Esophagus mucosa (tissue), 1 donor: ENCODE measurements at places on chromosomes 7 and 10.

GRCh38 chr7:97685952-97686351, 45.9 kb upstream of the TAC1 start:
- ATAC-seq, result no peak

DNA sequence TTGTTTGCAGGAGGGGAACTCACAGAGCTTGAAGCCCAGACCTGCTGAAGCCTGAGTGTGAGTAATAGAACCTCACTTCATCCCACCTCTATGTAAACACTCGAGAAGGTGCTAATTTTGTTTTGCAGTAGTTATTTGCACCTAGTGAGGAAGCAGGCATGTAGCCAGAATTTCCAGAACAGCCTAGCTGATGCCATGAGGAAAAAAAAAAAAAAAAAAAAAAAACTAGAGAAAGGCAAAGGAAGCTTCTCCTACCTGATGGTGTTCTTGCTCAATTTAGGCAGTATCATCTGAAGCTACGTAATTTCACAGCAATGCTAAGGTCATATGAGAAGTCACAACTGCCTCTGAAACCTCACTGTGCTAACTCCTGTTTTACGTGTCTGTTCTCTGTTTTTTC, 13.6 kb upstream of the GPR37 start:
- peak; percentile 42 for ATAC-seq

DNA sequence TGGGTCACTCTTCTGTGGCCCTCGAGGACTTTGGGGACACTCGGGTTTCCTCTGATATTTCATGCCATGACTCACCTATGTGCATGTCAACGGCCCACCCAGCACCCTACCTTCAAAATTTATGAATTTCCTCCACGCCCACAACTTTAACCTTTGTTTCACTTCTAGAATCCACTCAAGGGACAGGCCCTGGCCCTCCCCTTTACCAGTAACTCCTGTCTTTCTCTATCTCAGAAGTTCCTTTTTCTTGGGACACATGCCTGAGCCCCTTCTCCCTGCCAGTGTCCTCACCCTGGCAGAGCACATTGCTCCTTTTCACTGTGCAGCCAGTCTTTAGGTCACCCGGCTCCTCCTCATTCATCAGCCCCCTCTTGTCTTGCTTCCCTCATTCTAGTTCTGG, 282.5 kb upstream of the KLF6 start:
- peak; percentile 64 for ATAC-seq

GRCh38 chr7:99191869-99192596, 15.9 kb downstream of the KPNA7 start:
- ATAC-seq, result no peak

- no peak for ATAC-seq
Observed at GRCh38 chr10:120580918-120581895, 124.2 kb downstream of the PLPP4 start.

DNA sequence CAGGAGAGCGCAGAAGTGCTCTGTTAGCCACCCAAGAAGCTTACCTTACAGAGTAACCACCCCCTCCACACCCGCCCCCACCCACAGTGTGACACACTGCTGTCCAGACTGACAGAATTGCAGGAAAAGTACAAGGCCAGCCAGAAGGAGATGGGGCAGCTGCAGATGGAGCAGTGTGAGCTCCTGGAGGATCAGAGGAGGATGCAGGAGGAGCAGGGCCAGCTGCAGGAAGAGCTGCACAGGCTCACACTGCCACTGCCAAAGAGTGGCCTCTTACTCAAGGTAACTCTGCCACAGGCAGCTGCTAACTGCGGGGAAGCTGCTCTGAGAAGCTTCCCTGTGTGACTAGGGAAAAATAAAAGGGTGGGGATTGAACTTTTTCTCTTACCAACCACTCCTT, 17.6 kb downstream of the CCDC136 start:
- ATAC-seq, result no peak

DNA sequence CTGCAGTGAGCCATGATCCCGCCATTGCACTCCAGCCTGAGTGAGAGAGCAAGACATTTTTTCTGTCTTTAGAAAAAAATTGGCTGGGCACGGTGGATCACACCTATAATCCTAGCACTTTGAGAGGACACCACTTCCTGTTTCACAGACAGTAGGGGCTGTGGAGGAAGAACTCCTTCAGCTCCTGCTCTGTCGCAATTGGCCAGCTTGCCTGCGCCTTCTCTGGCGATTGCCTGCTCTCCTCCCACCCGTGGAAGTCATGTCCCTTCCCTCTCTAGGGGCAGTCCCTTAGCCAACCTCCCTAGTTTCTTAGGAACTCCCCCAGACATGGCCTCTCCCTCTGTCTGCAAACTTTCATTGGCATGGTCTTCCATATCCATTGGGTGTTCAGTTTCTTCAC, 8.7 kb downstream of the PDSS1 start:
- no peak for ATAC-seq

DNA sequence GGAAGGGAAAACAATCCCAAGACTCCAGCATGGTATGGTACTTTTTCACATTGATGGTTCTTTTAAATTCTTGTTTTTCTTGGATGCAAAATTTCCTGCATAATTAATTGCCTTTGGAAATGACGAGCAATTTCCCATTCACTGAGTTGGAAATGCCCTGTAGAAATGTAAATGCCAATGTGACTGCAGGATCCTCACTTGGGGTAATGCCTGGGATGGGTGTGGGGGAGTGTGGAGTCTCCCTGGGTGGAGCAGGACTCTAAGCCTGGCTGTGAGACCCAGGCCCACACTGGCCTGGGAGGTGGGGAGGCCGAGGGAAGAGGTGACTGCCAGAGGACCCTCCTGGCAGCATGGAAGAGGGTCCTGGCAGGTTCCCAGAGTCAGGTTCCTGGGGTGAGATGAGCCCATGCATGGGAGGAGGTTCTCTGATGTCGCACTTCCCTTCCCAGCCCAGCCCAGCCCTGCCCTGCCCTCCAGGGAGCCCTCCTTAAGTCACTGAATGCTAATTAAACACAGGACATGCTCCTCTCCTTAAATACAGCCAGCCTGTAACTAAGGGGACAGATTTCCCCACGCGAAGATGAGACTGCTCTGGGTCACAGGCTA, 157.9 kb downstream of the GFRA1 start:
- no peak for ATAC-seq

- no peak for ATAC-seq
Observed at GRCh38 chr10:62306663-62307062, 38.0 kb upstream of the RTKN2 start.

- peak; percentile 64 for ATAC-seq
Observed at GRCh38 chr10:11782793-11783557, 40.2 kb upstream of the PROSER2 start.

- ATAC-seq, result no peak
Observed at GRCh38 chr7:155660758-155661093, 16.3 kb downstream of the RBM33 start.

GRCh38 chr10:59880019-59880717, 26.2 kb downstream of the CCDC6 start:
- no peak for ATAC-seq

DNA sequence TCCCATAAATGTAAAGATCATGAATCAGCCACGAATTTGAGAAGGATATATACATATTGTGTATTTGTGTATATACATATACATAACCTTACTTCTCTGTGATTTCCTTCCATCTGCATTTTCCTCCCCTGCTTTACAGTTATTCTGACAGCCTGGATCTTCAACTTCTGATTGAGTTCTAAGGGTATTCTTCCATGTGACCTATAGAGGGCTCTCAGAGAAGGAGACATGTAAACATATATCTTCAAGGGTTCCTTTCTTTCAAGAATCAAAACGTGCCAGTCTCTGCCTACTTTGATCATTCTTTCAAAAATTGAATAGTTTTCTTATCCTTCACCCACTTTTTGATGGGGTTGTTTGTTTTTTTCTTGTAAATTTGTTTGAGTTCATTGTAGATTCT, 453.7 kb upstream of the POT1 start:
- no peak for ATAC-seq

- no peak for ATAC-seq
Observed at GRCh38 chr7:87075671-87076404, 16.4 kb upstream of the ELAPOR2 start.

DNA sequence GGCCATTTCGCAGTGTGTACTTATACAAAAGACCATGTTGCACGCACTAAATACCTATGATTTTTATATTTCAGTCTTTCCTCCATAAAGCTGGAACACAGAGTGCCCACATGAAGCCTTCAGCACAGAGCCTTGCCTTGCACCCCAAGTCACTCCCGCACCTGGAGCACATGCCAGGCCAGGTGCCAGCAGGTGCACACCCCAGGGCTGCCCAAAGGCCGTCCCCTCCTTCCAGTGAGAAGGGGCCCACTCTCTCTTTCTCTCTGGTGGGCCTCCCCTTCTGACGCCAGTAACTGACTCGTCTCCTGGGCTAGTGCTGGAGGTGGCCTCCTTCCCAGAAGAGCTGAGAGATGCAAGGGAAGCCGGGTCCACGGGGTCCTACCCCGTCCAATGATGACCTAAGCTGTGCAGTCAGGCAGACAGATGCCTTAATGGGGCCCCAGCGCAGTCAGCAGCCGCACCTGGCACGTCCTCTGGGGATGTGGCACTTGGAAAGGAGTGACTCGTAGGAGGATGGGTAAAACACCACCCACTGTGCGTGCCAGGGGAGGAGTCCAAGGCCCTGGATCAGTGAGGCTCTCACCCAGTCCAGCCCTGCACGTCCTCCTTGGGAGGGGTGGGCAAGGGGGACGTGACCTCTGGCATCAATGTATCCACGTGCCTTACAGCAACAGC, 17.7 kb upstream of the SHH start:
- no peak for ATAC-seq

DNA sequence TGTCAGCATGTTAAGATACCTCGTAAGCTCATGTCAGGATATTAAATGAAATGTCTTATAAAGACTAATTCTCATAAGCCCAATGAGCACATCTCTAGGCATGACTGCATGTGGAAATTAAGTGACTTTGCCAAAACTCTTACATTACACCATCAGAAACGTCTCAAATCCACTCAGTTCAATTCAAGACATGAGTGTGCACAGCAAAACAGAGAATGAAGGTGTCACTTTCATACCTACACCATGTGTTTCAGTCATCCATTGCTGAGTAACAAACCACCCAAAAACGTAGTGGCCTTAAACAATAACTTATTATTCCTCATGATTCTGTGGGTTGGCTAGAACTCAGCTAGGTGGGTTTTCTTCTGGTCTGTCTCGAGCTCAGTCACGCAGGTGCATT, 99.8 kb downstream of the ATE1 start:
- ATAC-seq, result no peak

- no peak for ATAC-seq
Observed at GRCh38 chr10:128268015-128268722, 141.9 kb upstream of the MKI67 start.

DNA sequence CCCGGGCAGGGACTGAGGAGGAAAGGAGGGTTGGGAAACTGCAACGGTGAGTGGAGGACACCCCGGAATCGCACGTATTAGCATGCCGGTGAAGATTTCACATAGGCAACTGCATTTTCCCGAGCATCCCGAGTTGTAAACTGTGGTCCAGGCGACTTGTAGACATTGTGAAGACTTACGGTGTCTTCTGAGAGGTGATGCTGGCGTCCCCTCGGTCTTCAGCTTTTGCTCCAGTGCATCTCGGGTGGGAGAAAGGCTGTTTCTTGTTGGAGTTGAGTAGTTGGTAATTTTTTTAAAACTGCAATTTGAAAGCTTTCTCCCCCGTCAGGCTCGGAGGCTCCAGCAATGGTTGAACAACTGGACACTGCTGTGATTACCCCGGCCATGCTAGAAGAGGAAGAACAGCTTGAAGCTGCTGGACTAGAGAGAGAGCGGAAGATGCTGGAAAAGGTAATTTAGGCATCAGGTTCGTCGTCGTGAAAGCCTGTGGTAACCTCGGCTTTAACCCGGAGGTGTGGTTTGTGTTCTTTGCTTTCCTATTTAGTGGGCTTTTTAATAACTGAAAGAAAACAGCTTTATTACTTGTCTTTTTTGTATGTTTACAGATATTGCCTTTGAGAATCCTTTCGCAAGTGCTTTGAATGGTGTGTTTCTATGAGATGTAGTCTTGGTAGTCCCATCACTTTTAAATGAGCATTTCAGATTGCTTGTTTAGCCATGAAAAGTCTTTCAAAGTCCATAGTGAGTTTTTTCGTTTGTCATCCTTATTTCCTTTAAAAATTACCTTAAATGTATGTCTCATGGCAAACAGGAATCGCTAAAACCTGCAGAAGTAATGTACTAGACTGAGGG, 687 bp downstream of the HELLS start:
- peak; percentile 7 for ATAC-seq

DNA sequence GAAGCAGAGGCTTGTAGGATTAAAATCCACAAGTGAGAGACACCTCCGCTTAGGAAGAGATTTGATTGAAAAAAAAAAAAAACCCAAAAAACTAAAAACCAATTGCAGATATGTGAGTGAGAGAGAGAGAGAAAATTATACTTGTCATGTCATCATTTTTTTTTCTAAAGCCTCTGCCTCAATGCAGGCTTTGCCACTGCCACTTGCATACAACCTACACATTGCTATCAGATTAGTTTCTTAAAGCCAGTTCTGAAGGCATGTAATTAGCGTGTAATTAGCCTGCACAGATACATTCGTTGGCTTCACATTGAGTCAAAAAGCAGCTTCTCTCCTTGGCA, 86.1 kb upstream of the MTPN start:
- no peak for ATAC-seq

DNA sequence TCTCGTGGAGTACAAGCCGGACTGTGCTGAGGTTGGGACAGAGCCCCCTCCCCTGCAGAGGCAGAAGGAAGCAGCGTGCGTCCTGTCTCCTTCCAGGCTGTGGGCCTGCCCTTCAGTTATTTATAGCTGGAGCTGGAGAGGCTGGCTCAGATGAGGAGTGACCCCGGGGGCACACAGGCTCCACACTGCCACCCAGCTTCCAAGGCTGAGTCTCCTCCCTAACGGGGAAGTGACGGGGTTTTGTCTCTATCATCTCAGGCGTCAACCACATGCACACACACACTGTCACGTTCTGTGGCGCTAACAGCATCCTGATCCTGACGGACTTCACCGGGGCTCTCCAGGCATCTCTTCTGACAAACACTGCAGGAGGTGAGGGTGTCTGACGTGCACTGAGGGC, 25.4 kb downstream of the AMZ1 start:
- no peak for ATAC-seq

GRCh38 chr10:124629842-124630241, 114.3 kb downstream of the FAM53B start:
- ATAC-seq, result no peak

- ATAC-seq, result no peak
Observed at GRCh38 chr10:44980309-44981171, 1.9 kb upstream of the DEPP1 start.

DNA sequence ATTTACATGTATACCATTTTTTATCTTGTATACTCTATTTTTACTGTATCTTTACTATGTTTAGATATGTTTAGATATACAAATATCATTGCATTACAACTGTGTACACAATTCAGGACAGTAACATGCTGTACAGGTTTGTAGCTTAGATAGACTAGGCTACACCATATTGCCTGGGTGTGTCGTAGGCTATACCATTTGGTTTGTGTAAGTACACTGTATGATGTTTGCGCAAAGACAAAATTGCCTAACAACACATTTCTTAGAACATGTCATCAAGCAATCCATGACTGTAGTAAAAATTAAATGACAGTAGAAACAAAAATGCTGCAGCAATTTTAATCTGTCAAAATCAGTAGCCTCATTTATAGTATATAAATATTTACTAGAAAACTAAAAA, 812.2 kb downstream of the GRM8 start:
- ATAC-seq, result no peak
